ENCODE measurements at places on chromosomes 6 and 20.

- DNase-seq = no peak
These were observed 406.3 kb upstream of the RUNX2 start for GRCh38 chr6:44921798-44922197.

DNA sequence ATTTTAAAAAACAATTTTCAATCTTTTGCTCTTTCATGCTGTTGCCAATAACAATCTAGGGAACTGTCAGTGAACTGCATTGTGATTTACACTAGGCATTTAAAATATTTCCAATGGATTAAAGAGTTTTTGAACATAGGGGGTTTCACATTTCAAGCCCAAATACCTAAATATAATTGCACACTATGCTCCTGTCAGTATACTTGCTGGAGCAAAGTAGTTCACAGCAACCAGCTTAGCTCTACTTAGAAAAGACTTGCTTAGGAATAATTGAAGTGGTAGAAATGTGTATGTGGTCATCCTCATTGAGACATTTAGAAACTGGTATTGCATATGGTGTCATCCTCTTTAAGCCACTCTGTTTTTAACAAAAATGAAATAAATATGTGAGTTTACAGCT, 41.7 kb upstream of the REV3L start:
- DNase-seq = no peak

- DNase-seq = no peak
These were observed 376.0 kb downstream of the SYNE1 start for GRCh38 chr6:152261179-152261578.

- no peak for DNase-seq
These were observed 76.5 kb downstream of the GJA10 start for GRCh38 chr6:89970609-89971337.

- DNase-seq = no peak
These were observed 162.6 kb downstream of the MMUT start for GRCh38 chr6:49300443-49300842.

- no peak for DNase-seq
These were observed 62.4 kb downstream of the PRSS35 start for GRCh38 chr6:83574783-83575182.

DNA sequence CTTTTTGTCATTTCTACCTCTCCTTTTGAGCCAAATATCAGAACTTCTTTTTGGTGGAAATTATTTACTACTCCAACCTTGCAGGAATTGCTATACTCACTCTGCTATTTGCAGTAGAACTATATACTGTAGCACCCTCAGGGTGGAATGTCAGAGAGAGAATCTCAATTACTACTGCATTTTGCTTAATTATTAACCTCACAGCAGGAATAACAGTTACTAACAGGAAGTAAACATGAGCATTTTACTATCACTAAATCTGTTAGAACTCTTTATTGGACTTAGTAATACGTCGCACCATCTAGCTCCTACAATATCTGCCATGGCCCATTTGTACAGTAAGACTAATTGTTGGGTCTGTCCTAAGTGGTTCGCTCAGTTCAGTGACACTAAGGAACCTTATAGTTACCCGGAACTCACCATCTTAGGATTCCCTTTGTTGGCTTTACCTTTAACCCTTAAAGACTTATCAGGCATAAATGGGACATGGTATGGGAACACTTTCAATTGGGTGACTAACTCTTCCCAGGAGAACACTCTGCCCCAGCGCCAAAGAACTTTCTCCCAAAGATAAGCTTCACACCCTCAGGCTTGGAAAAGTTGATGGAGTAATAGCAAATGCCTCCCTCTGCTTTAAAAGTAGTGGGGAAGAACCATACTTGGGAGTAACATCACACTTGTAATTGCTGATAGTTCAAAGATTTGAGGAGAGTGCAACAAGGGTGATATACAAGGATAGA, 38.8 kb downstream of the PLN start:
- DNase-seq = no peak

- DNase-seq = no peak
These were observed 114.3 kb downstream of the DST start for GRCh38 chr6:56528412-56528841.

DNA sequence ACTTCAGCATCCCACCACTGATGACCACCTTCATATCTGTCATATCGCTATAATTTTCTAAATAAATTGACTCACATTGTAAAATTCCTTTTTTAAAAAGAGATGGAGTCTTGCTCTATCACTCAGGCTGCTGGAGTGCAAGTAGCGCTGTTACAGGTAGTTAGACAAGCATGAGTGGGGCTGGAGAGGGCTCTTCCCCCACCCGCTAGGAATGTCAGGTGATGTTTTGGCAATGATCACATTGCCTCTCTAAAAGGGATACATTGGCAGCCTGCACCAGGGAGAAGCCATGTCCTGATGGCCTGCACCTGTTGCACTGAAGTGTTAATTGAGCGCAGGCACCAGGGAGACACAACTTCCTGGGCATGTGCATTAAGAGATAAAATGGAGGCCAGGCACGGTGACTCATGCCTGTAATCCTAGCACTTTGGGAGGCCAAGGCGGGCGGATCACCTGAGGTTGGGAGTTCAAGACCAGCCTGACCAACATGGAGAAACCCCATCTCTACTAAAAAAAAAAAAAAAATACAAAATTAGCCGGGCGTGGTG, 16.9 kb upstream of the SLC22A16 start:
- no peak for DNase-seq

GRCh38 chr20:50588034-50588736, 78.0 kb downstream of the PTPN1 start:
- peak; percentile 51 for DNase-seq

- no peak for DNase-seq
These were observed 143.9 kb downstream of the SOBP start for GRCh38 chr6:107633680-107634323.

DNA sequence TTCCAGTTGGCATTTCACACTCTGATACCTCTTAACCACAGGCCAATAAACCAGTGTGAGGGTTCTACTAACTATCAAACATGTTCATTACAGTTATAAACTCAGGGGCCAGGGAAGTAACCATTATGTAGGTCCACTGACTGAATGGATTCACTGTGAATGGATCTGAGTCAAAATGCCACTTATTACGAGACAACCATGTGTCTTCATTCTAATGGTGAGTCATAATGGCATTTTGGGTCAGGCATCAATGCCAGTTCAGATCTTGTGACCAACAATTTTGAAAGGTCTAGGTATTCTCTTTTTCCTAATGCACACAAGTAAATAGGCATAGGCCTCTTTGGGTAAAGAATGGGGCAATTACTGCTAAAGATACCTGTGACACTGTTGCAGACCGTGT, 112.2 kb upstream of the HEY2 start:
- no peak for DNase-seq

GRCh38 chr20:24501764-24502556, 32.5 kb downstream of the SYNDIG1 start:
- no peak for DNase-seq

DNA sequence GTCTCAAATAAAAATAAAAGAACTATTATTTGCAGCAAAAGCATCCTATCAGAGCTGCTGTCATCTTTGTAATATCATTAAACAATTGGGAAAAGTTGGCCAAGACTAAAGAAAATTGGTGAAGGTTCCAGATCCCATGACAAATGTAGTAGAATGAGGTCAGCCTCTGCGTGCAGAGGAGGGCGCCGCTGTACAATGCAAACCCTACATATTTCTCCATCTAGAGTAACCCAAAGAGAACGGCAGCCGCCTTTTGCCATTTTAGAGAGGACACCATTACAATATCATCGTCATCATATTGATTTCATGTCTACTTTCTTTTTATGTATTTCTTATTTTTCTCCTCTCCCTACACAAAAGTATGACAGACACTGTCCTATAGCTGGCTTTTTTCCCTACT, 59.5 kb downstream of the ZMYND8 start:
- no peak for DNase-seq

DNA sequence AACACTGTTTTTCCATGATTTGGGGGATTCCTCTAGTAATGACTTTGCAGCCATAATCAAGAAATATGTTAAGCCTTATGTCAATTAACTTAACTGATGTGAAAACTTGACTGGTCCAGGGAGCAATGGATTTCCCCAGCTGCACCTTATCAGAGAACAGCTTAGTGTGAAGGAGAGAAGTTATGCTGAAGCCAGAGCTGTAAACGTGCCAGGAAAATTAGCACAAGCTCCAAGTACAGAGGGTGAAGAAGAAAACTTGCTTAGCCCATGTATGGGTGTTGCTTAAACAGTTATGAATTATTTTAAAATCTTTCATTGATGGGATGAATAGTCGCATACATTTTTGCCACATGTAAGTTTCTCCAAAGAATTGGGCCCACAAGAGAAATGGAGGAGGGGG, 214.9 kb upstream of the RNF217 start:
- no peak for DNase-seq

DNA sequence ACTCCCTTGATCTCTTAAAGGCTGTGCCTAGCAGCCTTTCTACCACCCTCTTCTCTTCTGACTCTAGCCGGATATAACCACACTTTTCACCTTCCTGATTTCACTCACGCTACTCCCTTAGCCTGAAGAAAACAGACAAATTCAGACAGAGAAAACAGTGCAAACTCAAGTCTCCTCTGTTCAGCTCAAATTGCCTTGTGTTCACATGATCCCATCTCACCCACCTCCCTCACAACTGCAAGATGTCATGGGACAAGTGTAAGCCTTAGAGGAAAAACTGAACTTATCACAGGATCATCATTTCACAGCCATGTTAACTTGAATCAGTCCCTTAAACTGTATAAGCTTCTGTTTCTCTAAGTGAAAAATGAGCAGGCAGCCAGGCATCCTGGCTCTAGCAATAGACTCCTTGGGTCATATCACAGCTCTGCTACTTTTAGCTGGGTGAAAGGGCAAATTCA, 66.5 kb upstream of the TENT5A start:
- no peak for DNase-seq

GRCh38 chr6:111076024-111076695, 11.1 kb upstream of the SLC16A10 start:
- DNase-seq = no peak

DNA sequence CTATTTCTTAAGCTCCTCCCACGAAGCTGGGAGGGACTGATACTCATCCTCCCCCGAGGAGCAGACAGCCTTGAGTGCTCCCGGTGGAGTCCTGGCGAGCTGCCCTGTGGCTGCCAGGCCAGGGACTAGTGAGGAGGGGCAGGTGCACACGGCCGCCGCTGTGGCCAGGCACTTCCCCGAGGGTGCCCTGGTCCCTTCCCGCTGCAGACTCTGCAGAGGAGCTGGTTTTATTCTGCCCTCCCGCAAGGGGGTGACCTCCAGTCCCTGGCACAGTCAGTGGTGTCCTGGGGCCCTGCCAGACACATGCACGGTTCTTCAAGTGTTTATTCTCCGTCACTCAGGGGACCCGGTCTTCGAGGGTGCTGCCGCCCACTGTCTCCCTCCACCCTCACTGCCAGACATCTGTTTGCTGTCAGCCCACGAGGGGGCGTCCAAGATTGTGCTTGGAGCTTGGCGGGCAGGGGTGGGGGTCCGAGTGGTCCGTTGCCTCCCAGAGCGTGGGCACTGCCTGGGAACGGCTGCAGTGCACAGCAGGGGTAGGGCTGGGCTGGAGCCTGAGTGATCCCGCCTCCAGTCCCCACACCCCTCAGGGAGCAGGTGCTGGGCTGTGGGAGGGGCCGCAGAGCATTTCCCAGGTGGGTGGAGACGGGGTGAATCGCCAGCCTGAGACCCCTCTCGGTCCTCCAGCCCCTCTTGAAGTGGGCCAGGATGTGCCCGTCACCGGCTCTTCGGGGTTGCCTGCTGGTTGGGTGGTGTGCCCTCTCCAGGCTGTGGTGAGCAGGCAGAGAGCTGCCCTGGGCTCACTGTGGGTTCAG, 3.1 kb upstream of the CABLES2 start:
- peak; percentile 24 for DNase-seq

- DNase-seq = peak; percentile 33
These were observed 32.7 kb upstream of the ID4 start for GRCh38 chr6:19804205-19805128.

- no peak for DNase-seq
These were observed 196.3 kb upstream of the UST start for GRCh38 chr6:148550569-148550968.

- DNase-seq = no peak
These were observed 38.1 kb downstream of the TXLNB start for GRCh38 chr6:139253656-139254055.

DNA sequence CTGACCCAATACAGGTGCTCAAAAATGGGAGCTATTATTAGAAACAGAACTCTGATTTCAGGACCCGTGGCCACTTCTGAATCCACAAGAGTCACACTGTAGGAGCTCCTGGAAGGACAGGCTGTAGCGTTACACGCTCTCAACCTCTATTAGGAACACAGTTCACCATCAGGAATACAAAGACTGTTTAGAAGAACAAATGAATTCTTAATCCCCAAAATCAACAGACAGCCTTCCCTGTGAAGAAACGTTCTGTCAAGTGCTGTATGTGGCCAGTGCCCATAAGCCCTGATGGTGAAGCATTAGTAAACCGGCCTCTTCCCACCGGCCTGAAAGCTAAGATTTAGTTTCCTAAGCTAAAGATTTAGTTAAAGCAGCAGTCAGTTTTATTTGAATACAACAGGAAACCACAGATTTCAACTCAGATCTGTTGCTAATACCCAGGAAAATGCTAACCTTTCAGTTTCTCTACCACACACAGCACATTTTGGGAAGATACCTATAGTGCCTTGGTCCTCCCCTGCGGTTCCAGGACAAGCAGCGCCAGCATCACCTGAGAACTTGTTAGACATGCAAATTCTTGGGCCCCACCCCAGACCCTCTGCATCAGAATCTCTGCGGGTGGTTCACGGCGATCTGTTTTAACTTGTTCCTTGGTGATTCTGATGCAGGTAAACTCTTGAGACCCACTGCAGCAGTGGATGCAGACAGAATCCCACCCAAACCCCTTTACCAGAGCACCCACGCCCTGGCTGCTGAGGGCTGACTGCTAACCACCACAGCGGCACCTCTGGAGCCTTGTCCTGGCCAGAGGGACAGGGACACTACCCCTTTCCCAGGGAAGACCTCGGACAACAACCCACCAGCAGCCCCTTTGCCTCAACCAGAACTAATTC, 33.4 kb downstream of the MTRES1 start:
- DNase-seq = no peak

GRCh38 chr6:133805876-133806275, 83.0 kb upstream of the TCF21 start:
- DNase-seq = no peak

- DNase-seq = no peak
These were observed 15.9 kb upstream of the CPNE1 start for GRCh38 chr20:35680452-35681183.

DNA sequence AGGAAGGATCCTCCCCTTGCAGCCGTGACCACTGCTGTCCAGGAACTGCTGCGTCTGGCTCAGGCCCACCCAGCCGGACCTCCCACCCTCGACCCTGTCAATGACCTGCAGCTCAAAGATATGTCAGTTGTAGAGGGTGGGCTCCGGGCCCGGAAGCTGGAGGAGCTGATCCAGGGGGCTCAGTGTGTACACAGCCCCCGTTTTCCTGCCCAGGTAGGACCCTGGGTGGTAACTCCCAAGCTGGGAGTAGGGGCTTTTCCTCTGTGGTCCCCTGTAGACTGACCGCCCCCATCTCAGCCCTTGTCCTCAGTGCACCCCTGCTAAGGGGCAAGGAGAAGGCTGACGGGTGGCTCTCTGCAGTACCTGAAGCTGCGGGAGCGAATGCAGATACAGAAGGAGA, 3.6 kb downstream of the DXO start:
- DNase-seq = no peak

GRCh38 chr6:10583509-10583901, 62.4 kb downstream of the GCNT2 start:
- no peak for DNase-seq

GRCh38 chr6:151400473-151400872, 9.1 kb upstream of the ZBTB2 start:
- no peak for DNase-seq
